ENCODE measurements at places on chromosomes 3 and 15.
A peak's percentile ranks its signal among the peaks of the same experiment; 100 is the strongest.

- DNase-seq, result no peak
Observed at GRCh38 chr3:159739969-159740368, 248.7 kb upstream of the IL12A start.

GRCh38 chr15:62874959-62875625 is 167.5 kb upstream of the TPM1 start:
- no peak for DNase-seq

- no peak for DNase-seq
Observed at GRCh38 chr3:179081885-179082284, 10.3 kb upstream of the ZMAT3 start.

DNA sequence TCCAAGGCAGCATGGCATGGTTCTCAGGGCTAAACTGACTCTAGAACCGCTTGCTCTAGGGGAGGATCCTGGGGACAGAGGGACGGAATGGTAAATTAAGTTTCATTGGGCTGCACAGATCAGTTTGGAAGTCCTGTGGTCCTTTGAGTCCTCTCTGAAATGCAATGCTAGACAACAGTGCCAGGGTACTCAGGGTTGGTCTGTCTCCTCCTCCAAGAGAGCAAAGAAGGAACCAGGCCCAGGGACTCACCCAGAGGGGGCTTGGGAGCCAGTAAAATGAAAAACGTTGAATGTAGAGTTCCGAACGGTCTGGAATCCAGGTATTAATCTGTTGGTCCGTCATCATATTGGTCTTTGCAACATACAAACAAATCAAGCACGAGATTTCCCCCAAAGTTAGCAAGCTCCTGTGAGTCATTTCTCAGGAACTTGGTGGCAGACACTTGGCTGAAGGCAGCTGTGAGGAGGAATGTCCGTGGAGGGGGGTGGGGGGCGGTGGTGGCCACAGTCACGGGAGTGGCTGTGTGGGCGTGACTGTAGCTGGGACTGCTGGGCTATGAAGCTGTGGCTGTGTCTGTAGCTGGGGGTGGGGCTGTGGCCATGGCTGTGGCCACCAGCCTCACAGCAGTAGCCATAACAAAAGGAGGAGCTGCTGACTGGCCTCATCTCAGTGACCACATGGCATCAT is 361.0 kb downstream of the SHQ1 start:
- DNase-seq, result no peak

DNA sequence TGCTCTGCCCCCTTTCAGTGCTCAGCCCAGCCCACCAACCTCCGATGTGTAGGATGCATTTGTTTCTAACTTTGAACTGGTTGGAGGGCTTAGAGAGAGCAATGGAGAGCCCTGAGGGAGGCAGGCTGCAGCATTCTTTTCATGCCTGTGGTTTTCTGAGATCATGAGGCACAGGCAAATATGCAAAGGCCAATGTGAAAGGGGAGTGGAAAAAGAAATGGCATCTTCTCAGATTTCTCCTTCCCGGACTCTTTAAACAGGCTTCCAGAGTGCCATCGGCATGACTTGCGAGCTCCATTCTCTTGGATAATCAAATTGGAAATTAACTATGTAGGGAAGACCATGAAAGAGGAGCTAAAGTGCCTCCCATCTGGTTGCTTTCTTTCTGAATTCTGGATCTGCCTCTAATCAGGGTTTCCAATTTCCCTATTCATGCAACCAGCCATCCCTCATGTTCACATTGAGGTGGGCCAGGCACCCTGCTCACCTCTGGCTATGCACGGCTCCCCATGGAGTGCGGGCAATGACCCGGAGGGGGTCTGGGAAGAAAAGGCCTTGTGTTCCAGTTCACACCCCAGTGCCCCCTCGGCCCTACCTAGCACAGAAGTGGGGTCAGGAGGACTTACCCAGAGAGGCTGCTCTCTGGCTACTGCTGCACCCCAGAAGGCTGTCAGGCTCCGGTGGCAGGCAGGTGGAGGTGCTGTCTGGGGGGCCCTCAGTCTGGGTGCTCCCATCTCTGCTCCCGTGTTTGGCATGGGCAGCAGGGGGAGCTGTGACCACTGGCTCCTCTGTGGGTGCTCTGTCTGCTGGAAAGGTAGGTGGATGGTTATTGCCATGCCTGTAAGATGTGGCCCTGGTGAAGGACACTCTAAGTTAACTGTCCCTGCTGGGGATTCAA is 16.1 kb downstream of the AMOTL2 start:
- peak; percentile 44 for DNase-seq

DNA sequence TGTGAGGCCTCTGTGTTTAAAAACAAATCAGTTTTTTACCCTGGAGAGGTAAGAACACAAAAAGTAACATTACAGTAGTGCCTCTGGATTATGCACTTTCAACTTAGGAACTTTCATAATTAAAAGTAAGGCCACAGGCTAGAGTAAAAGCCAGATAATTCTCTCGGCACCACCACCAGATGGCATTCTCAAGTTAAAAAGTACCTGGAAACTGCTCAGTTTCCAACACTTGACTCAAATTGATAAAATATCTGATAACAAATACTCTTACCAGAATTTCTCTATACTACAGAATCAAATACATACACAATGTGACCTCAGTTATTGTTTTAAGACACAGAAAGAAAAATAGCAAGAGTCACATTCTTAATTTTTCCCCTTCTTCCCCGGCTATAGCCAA is 19.9 kb downstream of the SPICE1 start:
- DNase-seq, result no peak

DNA sequence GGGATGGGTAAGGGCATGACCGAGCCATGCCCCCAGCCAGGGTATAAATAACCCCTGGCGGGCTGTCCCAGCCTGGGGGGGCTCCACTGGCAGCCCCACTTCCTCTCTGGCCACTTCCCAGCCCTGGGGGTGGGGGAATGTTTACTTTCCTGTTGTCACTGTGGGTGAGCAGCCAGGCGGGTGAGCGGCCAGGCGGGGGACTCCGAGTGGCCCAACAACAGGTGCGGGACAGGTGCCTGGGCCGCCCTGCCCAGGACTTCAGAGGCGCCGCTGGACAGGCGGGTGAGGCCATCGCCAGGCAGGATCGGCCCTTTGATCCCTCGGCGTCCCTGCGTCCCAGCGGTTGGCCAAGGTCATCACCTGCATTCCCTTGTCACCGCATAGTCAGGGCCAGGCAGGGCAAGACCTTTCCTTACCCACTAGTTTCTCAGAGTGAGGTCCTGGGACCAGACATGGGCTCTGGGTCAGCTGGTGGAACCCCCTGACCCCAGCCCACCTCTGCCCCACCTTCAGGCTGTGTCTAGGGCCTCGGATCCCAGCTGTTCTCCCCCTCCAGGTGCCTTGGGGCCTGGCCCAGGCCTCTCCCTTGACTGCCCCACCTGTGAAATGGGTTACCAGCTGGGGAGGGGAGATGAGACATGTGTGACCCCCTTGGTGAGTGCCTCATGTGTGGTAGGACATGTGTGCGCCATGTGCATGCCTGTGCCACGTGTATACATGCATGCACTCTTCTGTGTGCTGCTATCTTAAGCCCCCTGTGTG is 16.6 kb downstream of the SEMA3F start:
- no peak for DNase-seq

GRCh38 chr15:100570275-100570674 is 31.7 kb downstream of the LINS1 start:
- no peak for DNase-seq

DNA sequence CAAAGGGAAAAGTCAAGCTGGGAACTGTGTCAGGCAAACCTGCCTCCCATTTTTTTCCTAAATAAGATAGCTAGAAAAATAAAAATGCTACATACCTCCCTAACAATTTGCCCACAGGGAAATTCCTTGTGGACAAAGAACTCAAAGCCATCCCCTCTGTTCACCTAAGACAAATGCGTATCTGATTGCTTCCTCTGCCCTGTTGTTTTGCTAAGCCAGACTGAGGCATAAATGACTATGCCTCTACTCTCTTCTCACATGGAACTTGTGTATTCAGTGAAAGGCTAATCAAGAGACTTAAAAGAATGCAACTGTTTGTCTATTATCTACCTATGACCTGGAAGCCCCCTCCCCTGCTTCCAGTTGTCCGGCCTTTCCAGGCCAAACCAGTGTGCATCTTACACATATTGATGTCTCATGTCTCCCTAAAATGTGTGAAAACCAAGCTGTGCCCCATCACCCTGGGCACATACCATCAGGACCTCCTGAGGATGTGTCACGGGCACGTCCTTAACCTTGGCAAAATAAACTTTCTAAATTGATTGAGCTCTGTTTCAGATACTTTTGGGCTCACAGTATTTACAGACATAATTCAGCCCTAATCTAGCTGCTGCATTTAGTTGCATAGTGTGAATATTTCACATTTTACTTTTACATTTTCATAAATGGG is 15.8 kb downstream of the CHD2 start:
- no peak for DNase-seq

DNA sequence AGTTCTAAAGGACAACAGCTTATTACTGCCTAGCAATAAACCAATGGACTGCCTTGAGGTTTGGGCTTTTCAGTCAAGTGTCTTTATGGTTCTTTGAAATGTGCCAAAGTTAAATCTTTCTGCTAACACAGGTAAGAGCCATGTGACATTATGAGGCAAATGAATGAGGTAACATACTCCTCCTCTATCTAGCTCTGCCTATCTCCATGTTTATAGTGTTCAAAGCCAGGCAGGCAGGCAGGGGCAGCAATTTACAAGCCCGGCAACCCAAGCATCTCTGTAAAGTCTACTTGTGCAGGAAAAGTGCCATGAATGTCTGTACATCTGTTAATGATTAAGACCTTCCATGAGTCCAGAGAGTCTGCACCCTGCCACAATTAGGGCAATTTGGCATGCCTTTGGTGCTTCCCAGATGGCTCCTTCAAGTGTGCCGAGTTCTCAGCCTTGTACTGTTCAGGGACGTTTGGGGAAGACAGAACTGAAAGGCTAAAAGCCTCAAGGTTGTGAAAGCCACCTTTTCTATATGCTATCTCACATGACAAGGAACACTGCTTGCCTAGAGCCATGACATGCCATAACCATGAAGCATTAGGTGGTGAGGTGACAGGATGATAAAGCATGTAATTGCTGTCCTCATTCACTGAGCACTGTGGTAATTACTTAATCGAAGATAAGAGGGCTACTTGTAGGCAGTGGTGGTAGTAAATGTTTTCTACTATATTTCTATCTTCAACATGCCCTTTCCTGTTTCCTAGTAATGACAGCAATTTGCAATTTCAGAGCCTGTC is 41.4 kb upstream of the EIF1B start:
- peak; percentile 23 for DNase-seq

DNA sequence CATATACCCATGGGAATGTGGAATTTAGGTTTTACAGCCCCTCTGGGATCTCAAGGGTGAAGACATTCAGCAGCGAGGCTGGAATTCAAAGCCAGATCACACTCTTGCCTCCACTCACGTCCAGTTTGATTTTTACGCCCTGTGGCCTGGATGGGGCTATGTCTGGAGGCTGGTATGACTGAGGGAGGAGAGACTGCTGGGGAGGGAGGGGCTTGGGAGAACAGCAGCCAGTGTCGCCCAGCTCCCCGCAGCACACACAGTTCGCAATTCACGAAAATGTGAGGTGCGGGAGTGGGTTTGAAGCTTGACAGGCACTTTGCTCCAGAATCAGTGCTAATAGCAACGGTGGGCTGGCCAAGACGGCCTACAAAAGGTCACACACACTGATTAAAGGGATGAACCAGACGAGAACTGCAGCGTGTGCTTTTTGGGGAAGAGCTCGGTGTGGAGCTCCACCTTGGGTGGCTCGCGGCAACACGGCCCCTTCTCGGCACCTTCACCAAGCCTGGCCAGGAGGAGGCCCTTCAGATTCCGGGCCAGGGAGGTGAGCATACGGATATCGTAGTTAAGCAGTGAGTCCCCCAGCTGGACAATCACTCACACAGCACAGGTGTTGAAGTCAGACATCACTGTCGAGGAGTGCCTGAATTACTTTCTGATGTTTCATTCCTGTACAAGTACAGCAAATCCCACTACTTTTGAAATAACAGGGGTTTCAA is 16.4 kb downstream of the EHD4 start:
- no peak for DNase-seq

GRCh38 chr15:67115586-67115969 is 50.2 kb downstream of the SMAD3 start:
- DNase-seq, result no peak

- DNase-seq, result no peak
Observed at GRCh38 chr15:57732526-57733331, 26.2 kb downstream of the POLR2M start.

DNA sequence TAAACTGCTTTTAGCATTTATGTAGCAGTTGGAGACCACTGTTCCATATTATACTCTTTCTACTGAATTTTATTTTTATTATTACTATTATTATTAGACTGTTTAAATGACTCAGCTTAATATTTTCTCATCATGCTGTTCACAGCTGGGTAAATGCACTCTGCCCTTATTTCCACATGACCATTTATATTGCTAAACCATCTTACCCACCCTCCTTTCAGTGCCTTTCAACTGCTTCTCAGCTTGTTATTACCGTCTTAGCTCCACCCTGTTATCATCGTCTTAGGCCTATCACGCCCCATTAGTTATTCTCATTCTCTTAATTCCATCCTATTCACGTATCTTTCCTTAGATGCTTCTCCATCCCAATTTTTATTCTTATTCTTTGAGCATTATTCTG is 212.6 kb downstream of the GAP43 start:
- no peak for DNase-seq

GRCh38 chr3:170809007-170809974 is 60.7 kb downstream of the RPL22L1 start:
- DNase-seq, result peak; percentile 72

DNA sequence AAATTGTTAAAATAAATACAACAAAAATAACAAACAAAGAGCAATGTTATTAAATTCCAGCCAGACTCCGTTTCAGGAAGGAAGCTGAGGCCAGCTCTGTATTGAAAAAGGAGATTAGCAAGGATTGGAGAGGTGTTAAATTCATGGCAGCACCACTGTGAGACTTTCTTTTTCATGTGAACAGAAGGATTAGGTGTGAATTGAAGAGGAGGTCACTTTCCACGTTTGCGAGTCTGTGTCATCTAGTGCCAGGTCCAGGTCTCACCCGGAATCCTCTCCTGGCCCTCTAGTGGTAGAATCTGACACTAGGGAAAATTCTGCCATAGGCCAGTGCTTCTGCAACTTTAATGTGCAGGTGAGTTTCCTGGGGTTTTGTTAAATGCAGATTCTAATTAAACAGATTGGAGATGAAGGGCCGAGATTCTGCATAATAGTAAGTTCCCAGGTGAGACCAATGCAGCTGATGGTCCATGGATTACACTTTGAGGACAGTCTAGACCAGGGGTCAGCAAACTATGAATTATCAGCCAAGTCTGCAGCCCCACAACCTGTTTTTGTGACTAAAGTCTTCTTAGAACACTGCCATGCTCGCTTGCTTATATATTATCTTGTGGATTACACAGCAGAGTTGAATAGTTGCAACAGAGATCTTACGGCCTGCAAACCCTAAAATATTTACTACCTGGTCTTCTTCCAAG is 9.2 kb upstream of the SLC6A1 start:
- no peak for DNase-seq

DNA sequence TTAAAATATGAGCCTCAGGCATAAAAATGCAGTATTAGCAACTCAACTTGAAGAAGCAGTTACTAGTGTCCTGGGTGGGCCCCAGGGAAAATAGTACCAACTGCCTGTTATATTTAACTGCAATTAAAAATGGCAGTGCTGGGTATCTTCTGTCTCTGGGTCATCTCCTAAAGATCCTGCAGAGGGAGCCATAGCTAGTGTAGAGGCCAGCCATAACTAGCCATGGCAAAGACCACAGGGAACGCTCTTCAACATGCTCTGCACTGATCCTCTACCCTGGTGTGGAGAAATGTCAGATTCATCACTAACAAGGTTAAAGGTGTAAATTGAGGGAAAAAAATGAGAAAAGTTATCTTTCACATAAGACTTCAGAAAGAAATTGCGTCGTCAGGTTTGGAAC is 181.3 kb downstream of the SNRPN start:
- no peak for DNase-seq

GRCh38 chr3:71554649-71555048 is 28.9 kb downstream of the FOXP1 start:
- no peak for DNase-seq

All from DMS 273 treated with DMSO at 0.1 percent for 48 hours (cell line).